Right forelimb (tissue), 1 donor: ENCODE measurements at places on chromosomes 16 and 17.

DNA sequence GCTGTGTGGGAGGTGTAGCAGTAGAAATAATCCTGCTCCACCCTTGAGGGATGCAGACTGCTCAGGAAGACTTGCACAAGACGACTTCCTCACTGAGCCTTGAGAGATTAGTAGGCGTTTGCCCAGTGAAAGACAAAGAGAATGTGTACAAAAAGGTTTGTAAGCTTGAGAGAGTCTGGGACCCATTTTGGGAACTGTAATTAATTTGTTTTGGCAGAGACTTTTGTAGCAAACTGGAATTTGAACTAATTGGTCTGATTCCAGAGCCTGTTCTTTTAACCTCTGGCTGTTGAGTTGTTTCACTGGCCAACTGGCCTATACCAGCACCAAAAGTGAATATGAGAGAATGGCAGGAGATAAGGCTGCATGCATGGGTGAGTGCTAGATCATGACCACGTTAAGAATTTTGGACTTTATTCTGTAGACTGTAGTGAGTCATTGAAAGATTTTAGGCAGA is 75.5 kb downstream of the AATF start:
- DNase-seq = no peak

DNA sequence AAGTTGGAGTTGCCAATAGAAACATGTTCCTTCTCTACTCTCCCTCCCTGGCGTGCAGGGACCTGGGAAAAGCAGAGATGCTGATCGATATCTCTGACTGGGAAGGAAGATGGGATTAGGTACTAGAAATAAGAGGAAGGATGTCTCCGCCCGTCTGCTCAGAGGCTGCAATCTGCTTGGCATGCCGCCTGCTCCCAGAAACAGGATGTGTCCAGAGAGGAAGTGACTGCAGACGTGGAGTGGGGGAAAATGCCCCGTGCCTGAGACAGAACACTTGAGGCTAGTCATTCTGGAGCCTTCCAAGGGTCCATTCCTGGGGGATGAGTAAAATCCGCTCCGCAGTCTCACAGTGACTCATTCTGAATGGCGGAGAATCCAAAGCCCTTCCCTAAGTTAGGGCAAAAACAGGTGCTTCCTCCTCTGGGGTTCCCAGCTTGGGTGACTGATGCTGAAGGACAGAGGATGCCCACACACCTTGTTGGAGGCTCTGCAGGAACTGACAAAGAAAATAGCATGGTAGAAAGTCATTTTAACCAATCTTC is 45.0 kb upstream of the SMURF2 start:
- peak; percentile 70 for DNase-seq

DNA sequence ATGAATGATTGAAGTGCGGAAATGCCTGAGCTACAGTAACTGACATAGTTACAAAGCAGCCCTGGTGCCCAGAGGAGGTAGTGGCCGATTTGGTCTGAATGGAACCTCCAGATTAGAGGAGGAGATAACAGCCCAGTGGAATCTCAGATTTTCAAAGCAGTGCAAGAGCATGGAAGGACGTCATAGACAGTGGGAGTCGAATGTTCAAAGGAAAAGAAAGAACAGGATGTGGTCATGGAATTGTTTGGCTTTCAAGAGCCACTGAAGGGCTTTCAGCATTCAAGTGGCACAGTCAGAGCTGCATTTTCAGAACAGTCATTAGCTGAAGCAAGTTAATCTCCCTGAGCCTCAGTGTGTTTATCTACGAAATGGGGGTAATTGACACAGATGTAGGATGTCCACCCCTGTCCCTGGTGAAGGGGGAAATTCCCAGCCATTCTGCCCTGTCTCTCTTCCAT is 104.6 kb upstream of the CACNG3 start:
- no peak for DNase-seq

DNA sequence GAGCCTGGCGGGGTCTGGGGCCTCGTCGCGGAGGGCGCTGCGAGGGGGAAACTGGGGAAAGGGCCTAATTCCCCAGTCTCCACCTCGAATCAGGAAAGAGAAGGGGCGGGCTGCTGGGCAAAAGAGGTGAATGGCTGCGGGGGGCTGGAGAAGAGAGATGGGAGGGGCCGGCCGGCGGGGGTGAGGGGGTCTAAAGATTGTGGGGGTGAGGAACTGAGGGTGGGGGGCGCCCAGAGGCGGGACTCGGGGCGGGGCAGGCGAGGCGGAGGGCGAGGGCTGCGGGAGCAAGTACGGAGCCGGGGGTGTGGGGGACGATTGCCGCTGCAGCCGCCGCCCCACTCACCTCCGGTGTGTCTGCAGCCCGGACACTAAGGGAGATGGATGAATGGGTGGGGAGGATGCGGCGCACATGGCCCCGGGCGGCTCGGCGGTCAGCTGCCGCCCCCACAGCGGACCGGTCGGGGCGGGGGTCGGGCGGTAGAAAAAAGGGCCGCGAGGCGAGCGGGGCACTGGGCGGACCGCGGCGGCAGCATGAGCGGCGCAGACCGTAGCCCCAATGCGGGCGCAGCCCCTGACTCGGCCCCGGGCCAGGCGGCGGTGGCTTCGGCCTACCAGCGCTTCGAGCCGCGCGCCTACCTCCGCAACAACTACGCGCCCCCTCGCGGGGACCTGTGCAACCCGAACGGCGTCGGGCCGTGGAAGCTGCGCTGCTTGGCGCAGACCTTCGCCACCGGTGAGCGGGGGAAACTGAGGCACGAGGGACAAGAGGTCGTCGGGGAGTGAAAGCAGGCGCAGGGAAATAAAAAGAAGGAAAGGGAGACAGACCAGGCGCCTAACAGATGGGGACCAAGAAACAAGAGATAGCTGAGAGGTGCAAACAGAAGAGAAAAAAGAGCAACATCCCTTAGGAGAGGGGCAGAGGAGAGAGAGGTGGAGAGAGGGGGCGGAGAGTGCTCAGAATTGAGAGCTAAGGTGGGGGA is at the start of gene PNMT:
TSS of gene PNMT (plus strand) at position 509 of the 980 bp plus-strand sequence. CDS start at position 532, 23 bp downstream.
- DNase-seq = peak; percentile 73

- no peak for DNase-seq
These were observed 21.4 kb downstream of the RPTOR start for GRCh38 chr17:80566054-80566400.

DNA sequence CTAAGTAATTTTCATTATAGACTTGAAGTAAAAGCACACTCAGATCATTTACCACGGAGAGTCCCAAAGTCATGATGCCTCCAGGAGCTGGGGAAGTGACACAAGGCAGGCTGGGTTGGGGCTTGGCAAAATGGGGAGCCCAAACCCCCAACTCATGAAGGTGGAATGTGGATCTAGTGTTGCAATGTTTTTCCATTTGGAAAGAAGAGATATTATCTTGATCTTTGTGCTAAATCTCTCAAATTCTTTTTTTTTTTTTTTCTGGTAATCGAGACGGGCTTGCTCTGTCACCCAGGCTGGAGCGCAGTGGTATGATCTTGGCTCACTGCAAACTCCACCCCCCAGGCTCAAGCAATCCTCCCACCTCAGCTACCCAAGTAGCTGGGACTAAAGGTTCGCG is 7.5 kb upstream of the KCNG4 start:
- DNase-seq = no peak

GRCh38 chr17:83200231-83200699 is 120.9 kb downstream of the METRNL start:
- DNase-seq = peak; percentile 63

DNA sequence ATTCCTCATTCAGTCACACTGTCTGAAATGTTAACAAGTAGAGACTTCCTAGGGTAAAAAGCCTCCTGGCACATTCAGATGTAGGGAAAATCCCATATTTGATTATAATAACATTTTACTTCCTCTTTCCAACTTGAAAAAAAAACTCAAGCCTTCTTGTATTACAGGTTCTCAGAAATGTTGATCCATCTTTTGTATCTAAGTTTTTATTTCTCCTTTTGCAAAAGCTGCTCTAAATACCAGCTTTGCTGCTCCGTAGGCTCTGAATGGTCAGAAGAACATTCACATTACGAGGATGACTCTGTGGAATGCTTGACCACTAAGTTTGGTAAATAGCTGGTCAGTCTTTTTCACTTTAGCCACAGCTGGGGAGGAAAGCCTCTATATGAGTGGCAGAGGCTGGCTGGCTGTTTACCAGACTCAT is 13.2 kb upstream of the HEATR6 start:
- DNase-seq = no peak

- peak; percentile 29 for DNase-seq
These were observed 1.1 kb downstream of the DNASE1 start for GRCh38 chr16:3655396-3656159.

GRCh38 chr17:58316260-58316960 is 12.2 kb downstream of the TSPOAP1 start:
- peak; percentile 37 for DNase-seq

DNA sequence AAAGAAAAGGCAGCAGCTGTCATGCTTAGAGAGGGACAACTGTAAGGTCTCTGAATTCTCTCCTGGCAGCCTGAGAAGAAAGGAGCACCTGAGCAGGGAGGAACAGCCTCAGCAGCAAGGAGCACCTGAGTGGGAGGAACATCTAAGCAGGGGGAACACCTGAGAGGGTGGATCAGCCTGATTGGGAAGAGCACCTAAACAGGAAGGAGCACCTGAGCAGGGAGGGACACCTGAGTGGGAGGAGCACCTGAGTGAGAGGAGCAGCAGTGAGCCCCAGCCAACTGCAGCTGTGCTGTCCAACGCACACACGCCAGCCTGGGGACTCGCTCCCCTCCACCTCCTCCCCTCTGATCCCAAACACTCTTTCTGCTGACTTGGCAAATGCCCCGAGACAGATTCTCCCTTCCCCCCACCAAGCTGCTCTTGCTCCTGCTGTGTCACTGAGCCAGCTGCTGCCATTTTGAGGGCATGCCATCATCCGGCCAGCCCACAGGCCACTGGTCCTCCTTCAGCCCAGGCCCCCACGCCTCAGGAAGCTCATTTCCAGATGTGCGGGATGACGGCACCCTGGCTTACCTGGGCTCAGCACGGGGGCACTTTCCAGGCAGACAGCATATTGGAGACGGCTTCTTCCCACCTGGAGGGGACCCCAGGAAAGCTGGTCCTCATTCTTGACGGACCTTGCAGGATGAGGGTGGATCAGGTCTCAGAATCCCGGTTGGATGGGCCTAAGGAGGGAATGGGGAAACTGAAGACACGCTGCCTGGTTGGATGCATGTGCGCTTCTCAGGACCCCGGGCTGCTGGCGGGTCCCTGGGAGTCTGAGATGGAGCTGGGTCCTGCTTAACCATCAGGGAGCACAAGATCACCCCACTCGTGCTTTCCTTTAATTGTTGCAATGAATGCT is 57.7 kb upstream of the RBFOX3 start:
- DNase-seq = peak; percentile 29

DNA sequence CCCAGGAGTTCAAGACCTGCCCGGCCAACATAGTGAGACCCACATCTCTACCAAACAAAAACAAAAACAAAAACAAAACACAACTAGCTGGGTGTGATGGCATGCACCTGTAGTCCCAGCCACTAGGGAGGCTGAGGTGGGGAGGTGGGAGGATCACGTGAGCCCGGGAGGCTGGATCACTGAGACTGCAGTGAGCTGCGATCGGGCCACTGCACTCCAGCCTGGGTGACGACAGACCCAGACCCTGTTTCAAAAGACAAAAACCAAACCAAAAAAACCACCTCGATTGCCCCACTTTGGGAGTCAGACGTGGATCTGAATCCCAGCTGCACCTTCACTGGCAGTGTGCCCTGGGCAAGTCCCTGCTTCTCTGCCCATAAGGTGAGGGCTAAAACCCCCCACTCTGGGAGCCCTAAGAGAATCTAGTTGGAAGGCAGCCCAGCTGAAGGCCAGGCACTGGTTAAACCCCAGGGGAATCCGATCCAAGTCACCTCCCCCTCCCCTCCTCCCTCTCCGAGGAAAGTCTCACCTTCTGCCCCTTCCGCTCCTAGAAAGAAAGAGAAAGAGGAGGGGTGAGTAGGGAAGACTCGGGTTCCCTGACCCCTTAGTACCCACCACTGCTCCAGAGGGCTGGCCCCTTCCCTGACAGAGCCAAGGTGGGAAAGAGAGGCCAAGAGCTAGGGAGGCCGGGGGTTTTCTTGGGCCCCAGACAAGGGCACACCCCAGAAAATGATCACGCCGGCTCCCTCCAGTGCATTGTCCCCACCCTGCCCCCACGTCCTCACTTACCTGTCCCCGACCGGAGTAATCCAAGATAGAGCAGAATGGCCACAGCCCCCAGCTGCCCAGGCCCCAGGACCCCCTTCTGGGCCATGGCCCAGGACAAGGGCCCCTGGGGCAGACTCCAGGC is 647 bp downstream of the PRSS8 start:
- DNase-seq = no peak

- DNase-seq = peak; percentile 54
These were observed 615 bp downstream of the PRPSAP1 start for GRCh38 chr17:76353004-76353598.

GRCh38 chr17:79577485-79578187 is 33.2 kb downstream of the RBFOX3 start:
- no peak for DNase-seq

DNA sequence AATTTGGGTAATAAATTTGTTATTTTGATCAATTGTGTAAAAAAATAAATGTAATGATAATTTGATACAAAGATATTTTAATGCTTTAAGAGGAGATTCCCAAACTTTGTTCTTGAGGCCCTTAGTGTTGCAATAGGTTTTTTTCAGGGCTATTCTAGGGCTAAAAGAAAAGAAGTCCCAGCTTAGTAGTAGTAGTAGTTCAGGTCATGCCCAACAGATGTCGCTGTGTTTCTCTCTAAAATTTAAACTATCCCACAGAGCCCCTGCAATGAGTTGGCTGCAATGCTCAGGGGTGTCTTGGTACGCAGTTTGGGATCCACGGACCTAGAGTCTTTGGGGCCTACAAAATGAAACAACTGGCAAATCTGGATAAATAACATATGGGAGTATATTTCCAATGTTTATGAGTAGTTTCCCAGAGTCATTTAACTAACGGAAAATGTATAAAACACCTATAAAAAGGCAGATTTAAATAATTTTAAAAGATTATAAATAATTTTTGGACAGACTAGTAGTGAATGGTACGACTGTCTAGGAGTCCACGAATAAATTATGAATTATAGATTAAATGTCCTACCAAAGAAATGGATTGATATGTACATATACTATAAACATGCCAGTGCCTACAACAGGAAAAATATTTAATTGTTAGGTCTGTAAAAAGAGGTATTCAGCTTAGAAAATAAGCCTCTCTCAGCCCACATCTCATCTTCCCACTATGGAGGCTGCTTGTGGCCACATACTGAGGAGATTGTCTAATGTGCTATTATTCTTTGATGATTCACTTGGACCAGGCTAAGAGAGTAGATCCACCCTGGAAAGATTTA is 228.5 kb upstream of the PMFBP1 start:
- peak; percentile 45 for DNase-seq

DNA sequence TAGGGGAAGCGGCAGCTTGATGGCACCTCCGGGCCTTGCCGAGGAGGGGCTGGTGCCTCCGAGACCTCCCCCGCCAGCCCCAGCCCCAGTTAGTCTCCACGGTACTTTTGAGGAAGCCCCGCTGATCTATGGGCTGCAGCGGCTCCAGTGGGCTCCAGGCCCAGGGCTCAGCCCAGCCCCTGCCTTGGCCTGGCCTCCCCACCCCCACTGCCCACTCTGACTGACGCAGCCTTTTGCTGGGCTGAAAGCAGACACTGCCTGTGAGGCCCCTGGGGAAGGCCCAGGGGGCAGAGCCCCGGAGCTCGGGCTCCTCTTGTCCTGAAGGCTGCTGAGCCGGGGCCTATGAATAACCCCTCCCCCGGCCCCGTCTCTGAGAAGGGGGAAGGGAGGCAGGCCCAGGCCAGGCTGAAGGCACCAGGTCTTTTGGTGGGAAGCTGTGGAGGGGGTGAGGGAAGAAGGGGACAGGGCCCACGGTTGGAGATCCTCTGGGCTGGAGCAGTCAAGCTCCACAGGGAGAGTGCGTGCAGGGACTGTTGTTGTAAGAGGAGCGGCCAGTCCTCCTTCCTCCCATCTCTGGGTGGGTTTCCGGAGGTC is 7.5 kb upstream of the SMTNL2 start:
- DNase-seq = no peak

GRCh38 chr17:34205401-34205800 is 49.7 kb upstream of the CCL2 start:
- DNase-seq = no peak

- peak; percentile 53 for DNase-seq
These were observed at the start of gene CSF3 for GRCh38 chr17:40015005-40015997. Gene CSF3 (plus strand): TSS chr17:40015440. CDS start chr17:40015475, 35 bp downstream.
